ENCODE measurements at places on chromosomes 3 and 15. TPM values are rescaled to one million over a fixed set of nuclear protein-coding genes. Genes with fewer than 3 reads are reported as not detected.
A peak's percentile ranks its signal among the peaks of the same experiment; 100 is the strongest.

DNA sequence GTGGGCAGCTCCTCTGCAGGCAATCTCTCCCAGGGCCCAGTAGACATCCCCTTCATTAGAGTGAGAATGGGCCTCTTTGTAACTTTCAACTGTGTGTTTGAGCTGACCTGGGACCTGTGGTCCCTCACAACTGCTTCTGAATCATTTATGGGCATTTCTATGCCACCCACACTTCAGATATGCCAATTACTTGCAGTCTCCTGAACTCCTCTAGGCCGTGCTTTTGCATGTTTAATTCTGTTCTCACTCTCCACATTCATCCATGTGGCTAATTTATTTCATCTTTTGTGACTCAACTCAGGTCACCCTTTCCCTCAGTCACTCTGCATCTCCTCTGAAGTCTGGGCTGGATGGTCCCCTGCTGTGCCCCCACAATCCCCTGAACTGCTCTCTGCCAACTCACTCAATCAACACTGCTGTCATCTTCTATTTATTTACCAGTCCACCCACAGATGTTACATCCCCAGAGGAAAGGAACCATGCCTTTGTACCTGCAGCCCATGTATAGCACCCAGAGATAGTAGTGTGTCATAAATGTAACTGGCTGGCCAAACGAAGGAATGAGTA is 364.7 kb downstream of the EPHB1 start:
- no peaks in the 10 kb centered on the region for H3K27me3 ChIP-seq
- no peak for DNase-seq
- H3K27ac ChIP-seq = no peak overlapping the region
- no peaks in the 10 kb centered on the region for H3K4me1 ChIP-seq
- H3K36me3 ChIP-seq = no peaks in the 10 kb centered on the region

GRCh38 chr3:129123314-129124060 is 1.9 kb upstream of the RAB43 start:
- no peaks in the 10 kb centered on the region for H3K27me3 ChIP-seq
- peaks cover 16% of the 10 kb centered on the region for H3K36me3 ChIP-seq
- H3K27ac ChIP-seq = peak overlapping the region; percentile 97

- H3K27me3 ChIP-seq = no peaks in the 10 kb centered on the region
- H3K36me3 ChIP-seq = no peaks in the 10 kb centered on the region
- H3K27ac ChIP-seq = peak overlapping the region; percentile 98
- no peak for DNase-seq
- peak overlapping the region; percentile 95 for H3K4me3 ChIP-seq
Observed at GRCh38 chr15:72116731-72117485, 1.0 kb downstream of the MYO9A start.

- no peaks in the 10 kb centered on the region for H3K4me1 ChIP-seq
- H3K36me3 ChIP-seq = no peaks in the 10 kb centered on the region
- H3K27ac ChIP-seq = peak overlapping the region; percentile 83
- peak; percentile 75 for DNase-seq
Observed at GRCh38 chr15:67914537-67915460, 75.0 kb upstream of the RNU6-1 start.

GRCh38 chr15:42955518-42955917 is 34.9 kb upstream of the TTBK2 start:
- H3K27me3 ChIP-seq = no peaks in the 10 kb centered on the region
- H3K4me1 ChIP-seq = no peaks in the 10 kb centered on the region
- DNase-seq = no peak
- H3K36me3 ChIP-seq = peaks cover 59% of the 10 kb centered on the region
- no peak overlapping the region for H3K4me3 ChIP-seq
- no peak overlapping the region for H3K27ac ChIP-seq

DNA sequence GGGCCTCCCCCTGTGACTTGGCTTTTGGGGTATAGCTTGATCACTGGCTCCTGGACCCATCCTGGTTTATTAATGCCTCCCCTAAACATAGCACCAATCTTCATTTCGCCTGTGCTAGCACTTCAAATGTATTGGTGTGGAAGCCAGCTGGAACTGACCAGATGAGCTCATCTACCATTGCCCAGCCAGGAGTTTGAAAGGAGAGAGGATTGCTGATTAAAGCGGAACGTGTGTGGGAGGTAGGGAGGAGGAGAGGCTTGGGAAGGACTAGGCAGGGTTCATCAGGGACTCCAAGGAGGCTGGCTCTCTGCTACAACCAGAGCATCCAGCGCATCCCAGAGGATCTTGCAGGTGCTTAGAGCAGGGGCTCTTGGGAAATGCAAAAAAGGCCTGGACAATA is 34.4 kb upstream of the TLE3 start:
- H3K36me3 ChIP-seq = no peaks in the 10 kb centered on the region
- H3K27ac ChIP-seq = no peak overlapping the region
- no peak for DNase-seq
- H3K27me3 ChIP-seq = no peaks in the 10 kb centered on the region
- H3K4me1 ChIP-seq = no peaks in the 10 kb centered on the region

Gene CCDC71
- 30.4 TPM for total RNA-seq

DNA sequence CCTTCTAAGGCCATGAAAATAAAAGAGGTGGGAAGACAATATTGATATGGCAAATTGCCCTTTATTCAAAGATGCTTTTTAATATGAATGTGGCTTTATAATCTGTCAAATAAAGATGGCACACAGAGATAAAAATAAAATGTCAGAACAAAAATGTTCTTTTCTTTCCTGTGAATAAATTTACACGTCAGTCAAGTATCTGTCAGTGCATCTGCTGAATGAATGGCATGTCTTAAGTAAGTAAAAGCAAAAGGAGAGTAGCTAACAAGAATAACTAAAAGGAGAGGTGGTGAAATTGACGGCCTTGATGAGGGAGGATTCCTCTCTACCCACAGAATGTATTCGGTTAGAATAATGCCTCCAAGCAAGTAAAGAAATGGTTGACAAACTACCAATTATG is 1021.7 kb upstream of the GBE1 start:
- no peaks in the 10 kb centered on the region for H3K36me3 ChIP-seq
- no peaks in the 10 kb centered on the region for H3K4me1 ChIP-seq

GRCh38 chr15:29430124-29430523 is 160.5 kb upstream of the NSMCE3 start:
- no peak for DNase-seq
- no peaks in the 10 kb centered on the region for H3K27me3 ChIP-seq
- no peaks in the 10 kb centered on the region for H3K36me3 ChIP-seq
- H3K4me1 ChIP-seq = no peaks in the 10 kb centered on the region

GRCh38 chr3:96755519-96755918 is 58.9 kb upstream of the EPHA6 start:
- H3K27me3 ChIP-seq = no peaks in the 10 kb centered on the region
- no peaks in the 10 kb centered on the region for H3K4me1 ChIP-seq
- no peak overlapping the region for H3K4me3 ChIP-seq
- H3K36me3 ChIP-seq = no peaks in the 10 kb centered on the region
- H3K27ac ChIP-seq = no peak overlapping the region

Gene NME9
- total RNA-seq = 0.46 TPM

- no peaks in the 10 kb centered on the region for H3K36me3 ChIP-seq
- H3K27me3 ChIP-seq = no peaks in the 10 kb centered on the region
- no peaks in the 10 kb centered on the region for H3K4me1 ChIP-seq
Observed at GRCh38 chr3:140148824-140149390, 213.9 kb downstream of the CLSTN2 start.

Gene CCR3
- total RNA-seq = not detected

Gene SLC22A14
- total RNA-seq = not detected

Gene MAP1A
- 8.4 TPM for total RNA-seq

DNA sequence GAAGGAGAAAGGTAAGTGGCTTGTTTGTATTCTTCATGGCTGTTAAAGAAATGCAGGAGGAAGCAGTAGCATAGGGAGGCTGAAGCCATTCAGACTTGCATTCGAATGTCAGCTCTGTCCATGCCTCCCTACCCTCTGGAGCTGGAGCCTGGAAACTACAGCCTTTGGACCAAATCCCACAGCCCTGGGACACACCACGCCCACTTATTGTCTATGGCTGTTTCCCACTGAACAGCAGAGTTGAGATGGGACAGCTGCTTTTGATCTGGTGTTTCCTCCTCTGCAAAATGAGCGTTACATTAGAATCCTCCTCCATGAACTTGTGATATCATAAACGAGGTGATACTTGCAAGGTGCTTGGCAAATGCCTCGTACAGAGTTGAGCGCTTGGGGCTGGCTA is 3.6 kb downstream of the FAM107A start:
- H3K27me3 ChIP-seq = no peaks in the 10 kb centered on the region
- peak overlapping the region; percentile 45 for H3K4me3 ChIP-seq
- H3K36me3 ChIP-seq = no peaks in the 10 kb centered on the region
- peaks cover 16% of the 10 kb centered on the region for H3K4me1 ChIP-seq
- no peak for DNase-seq

Gene MEF2A
- 73.7 TPM for total RNA-seq

- no peak overlapping the region for H3K4me3 ChIP-seq
- H3K4me1 ChIP-seq = no peaks in the 10 kb centered on the region
- no peaks in the 10 kb centered on the region for H3K36me3 ChIP-seq
Observed at GRCh38 chr3:153853163-153853562, 268.0 kb upstream of the ARHGEF26 start.

DNA sequence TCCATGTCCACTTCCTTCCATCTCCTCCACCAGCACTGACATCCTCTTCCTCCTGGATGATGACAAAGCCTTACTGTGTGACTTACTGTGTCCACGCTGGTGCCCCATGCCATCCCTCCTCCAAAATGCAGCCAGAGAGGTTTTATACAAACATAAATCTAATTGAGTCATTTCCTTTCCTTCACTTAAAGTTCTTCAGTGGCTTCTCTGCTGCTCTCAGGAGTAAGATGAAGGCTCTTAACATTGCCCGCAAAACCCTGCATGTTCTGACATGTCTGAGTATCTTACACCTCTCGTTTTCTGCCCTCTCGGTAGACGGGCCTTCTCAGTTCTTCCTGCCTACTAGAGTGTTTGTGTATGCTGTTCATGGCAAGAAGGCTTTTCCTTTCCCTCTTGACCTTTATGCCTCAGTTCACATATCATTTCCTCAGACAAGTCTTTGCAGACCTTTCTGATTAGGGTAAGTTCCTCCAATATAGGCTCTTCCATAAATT is 175.5 kb downstream of the CFAP20DC start:
- no peaks in the 10 kb centered on the region for H3K36me3 ChIP-seq
- no peak for DNase-seq
- H3K4me3 ChIP-seq = no peak overlapping the region
- no peak overlapping the region for H3K27ac ChIP-seq
- H3K27me3 ChIP-seq = no peaks in the 10 kb centered on the region
- H3K4me1 ChIP-seq = no peaks in the 10 kb centered on the region

DNA sequence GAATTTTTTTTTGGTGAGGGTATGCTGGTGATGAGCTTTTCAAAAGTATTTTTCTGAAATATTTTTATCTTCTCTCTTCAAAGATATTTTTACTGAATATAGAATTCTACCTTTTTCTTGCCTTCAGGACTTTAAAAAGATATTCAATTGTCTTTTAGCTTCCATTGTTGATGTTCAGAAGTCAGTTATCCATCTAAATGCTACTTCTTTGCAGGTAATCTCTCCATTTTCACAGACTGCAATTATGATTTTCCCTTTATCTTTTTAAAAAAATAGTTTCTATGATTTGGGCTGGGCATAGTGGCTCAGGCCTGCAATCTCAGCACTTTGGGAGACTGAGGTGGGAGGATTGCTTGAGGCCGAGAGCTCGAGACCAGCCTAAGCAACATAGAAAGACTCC is 222.4 kb downstream of the IL20RB start:
- H3K27me3 ChIP-seq = no peaks in the 10 kb centered on the region
- no peaks in the 10 kb centered on the region for H3K4me1 ChIP-seq
- H3K36me3 ChIP-seq = no peaks in the 10 kb centered on the region
- no peak overlapping the region for H3K4me3 ChIP-seq
- DNase-seq = no peak
- H3K27ac ChIP-seq = no peak overlapping the region

DNA sequence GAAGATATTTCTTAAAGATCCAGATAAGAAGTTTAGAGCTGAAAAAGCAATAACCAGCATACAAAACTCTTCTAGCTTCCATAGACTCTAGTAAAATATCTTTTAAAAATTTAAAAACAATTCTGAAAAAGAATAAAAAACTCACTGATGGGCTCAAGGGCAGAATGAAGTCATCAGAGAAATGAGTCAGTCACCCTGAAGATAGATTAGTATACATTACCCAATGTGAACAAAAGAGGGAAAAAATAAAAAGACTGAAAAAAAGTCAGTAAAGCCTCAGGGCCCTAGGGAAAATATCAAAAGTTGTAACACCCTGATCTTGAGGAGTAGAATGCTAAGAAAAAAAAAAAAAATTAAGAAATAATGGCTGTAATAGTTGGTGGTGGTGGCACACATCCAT is 11.4 kb downstream of the DET1 start:
- no peaks in the 10 kb centered on the region for H3K4me1 ChIP-seq
- DNase-seq = no peak
- peaks cover 13% of the 10 kb centered on the region for H3K36me3 ChIP-seq
- no peaks in the 10 kb centered on the region for H3K27me3 ChIP-seq
- H3K27ac ChIP-seq = no peak overlapping the region
- H3K4me3 ChIP-seq = no peak overlapping the region

DNA sequence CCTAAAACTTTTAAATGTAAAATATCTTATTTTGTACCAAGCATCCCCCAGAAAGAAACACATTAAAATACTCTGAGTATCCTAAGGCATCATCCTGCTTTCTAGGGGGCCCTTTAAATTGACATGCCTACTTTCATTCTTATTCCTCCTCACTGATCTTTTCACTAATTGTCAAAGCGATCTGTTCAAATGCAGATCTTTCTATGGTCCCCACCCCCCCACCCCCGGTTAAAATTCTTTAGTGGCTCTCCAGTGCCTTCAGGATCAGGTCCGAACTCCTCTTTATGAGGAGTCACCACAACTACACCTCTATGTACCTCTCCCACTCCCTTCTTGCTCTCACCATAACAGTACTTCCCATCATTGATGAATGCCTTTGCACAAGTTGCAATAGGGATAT is 19.2 kb upstream of the TFDP2 start:
- H3K27ac ChIP-seq = no peak overlapping the region
- H3K36me3 ChIP-seq = peaks cover 20% of the 10 kb centered on the region
- no peaks in the 10 kb centered on the region for H3K27me3 ChIP-seq
- DNase-seq = no peak
- H3K4me3 ChIP-seq = no peak overlapping the region

Gene SLC2A2
- not detected for total RNA-seq

Gene MKRN3
- not detected for total RNA-seq

DNA sequence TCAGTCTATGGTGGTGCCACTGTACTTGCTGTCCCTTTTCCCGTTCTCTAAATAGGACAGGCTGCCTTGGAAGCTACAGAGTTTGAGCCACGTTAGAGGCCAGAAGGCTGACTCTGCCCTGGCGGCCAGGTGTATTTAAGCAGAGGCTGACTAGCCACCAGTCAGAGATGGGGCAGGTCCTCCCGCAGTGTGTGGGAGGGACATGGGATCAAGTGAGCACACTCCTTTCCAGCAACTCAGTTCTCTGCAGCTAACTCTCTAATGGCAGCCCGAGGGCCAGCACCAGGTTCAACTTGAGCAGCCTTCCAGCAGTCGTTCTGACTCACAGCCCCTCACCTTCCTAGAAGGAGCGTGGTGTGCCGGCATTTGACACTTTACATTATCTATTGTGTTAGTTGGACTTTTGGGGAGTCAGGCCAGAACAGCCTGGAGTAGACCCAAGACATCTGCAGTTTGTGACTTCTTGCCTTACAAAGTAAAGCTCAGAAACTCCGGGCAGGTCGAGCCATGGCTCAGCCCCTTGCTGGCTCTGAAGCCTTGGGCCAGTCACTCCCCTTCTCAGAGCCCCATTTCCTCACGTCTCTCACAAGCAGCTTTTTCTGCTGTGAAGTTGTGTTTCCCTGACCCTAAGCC is 46.7 kb upstream of the MYZAP start:
- H3K27ac ChIP-seq = no peak overlapping the region
- no peaks in the 10 kb centered on the region for H3K27me3 ChIP-seq
- peaks cover 25% of the 10 kb centered on the region for H3K36me3 ChIP-seq
- no peak overlapping the region for H3K4me3 ChIP-seq

Gene EHD4
- total RNA-seq = 31.8 TPM

Gene ITIH4
- 19.0 TPM for total RNA-seq

All from upper lobe of left lung (tissue), 6 donors.